ENCODE measurements at places on chromosomes 7 and 10. TPM values are rescaled to one million over a fixed set of nuclear protein-coding genes. Genes with fewer than 3 reads are reported as not detected.

Gene MYOZ1
- 0.20 TPM for total RNA-seq

Gene NUTM2E
- total RNA-seq = not detected

Gene ANKRD26
- 6.8 TPM for total RNA-seq

Gene AEBP1
- 333 TPM for total RNA-seq

Gene SPDYE11
- not detected for total RNA-seq

Gene MEOX2
- 28.3 TPM for total RNA-seq
